ENCODE measurements at places on chromosomes 3 and 15.

DNA sequence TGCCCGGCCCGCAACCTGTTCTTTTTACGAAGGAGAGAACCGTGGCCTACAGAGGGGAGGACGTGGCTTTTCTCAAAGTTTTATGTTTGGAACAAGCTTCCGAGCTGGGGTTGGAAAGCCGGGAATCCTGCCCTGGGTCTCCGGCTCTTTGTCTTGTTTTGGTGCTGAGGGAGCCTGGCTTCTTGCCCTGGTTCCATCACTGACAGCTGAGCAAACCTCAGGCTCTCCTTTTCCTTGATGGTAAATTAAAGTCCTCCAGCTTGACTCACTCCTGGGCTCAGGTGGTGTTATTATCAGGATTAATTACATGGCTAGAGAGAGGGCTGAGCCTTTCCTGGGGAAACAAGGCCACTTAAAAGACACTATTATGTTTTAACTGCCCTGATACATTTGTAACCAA is 289.5 kb upstream of the RGMA start:
- DNase-seq, result no peak

- no peak for DNase-seq
Measured at GRCh38 chr3:112126511-112126911, 6.5 kb downstream of the GCSAM start.

DNA sequence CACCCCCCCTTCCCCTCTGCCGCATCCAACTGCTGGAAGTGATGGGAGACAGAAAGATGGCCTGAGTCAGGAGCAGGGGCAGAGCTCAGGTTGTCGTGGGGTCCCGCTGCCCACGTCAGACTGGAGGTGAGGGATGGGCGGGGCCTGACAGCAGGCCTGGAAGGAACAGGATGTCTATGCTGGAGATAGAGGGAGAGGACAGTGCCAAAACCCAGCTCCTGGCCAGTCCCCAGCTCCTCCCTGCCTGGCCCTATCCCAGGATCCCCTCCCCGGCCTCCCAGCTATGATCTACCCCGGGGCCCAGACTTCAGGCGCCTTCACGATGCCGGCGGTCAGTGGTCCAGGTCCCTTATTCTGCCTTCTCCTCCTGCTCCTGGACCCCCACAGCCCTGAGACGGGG is at the start of gene LMAN1L:
Gene LMAN1L (plus strand): TSS at position 303 of the 400 bp plus-strand sequence. CDS start 20 bp downstream, at position 323.
- DNase-seq, result no peak

DNA sequence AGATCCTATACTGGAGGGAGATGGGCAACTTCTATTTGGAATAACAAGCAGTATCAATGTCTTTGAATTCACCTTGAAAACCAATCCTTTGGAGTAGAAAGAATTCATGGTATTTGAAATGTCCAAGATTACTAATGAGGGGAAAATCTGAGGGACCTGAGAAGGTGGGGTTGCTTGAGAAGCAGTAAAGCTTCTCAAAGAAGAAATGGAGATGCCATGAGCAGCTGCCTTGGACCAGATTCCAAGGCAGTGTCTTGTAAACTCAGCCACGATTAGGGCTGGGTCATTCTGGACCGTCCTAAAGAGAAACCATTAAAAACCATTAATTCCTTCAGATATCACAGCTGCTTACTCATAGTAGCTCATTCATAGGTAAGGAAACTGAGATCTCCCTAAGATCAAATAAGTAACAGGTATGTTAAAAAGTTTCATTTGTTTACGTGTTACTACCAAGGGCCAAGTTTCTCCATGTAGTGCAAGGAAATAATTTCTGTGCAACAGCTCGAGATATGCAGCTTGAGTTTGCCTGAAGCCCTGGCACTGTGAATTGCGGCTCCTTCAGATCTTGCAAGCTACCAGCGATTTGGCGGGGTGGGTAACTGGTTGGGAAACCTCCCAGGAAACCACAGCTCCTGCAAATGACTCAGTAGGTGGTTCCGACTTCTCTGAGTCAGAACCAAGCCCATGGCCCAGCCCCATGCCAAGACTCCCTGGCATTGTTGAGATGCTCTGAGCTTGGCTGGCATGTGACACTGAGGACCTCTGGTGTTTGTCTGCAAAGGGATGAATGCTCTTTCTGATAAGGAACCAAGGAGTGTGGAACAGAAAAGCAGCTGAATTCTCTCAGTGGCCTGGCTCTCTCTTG is 296.8 kb downstream of the RORA start:
- peak; percentile 19 for DNase-seq

- no peak for DNase-seq
Measured at GRCh38 chr3:468172-468571, 271.6 kb downstream of the CHL1 start.

DNA sequence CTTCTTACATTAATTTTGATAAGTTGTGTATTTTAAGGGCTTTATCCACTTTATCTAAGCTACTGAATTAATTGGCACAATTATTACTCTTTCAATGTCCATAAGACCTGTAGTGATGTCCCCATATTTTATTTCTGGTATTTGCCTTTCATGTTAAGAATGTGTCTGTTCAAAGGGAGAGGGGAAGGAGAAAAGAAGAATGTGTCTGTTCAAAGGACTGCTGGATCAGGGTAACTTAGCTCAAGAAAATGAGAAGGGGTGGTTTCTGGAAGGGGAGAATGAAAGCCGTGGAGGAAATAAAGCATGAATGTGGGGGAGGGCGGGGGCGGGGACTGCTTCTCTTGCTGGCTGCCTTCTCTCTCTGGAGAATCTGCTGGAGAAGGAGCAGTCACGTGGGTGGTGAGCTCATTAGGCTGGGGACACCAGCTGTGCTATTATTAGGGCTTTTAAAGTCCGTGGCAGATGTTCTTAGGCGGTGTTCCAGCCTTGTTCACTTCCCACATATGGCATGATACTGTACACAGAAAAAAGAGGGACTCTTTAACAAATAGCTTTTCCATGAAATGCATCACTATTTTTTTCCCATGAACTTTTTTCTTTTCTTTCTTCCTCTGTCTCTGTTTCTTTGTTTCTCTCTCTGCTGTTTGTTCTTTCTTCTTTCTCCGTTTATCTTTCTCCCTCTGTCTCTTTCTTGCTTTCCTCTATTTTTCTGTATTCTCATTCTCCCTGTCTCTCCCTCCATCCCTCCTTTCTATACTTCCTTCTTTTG is 63.7 kb upstream of the ULK4 start:
- DNase-seq, result peak; percentile 97

GRCh38 chr3:43013743-43014155 is 34.6 kb downstream of the GASK1A start:
- no peak for DNase-seq

GRCh38 chr15:33458421-33458820 is 147.7 kb downstream of the RYR3 start:
- no peak for DNase-seq

All from dermis blood vessel endothelial cell (primary cell).